ENCODE measurements at places on chromosomes 16 and 17. TPM values are rescaled to one million over a fixed set of nuclear protein-coding genes. Genes with fewer than 3 reads are reported as not detected.

DNA sequence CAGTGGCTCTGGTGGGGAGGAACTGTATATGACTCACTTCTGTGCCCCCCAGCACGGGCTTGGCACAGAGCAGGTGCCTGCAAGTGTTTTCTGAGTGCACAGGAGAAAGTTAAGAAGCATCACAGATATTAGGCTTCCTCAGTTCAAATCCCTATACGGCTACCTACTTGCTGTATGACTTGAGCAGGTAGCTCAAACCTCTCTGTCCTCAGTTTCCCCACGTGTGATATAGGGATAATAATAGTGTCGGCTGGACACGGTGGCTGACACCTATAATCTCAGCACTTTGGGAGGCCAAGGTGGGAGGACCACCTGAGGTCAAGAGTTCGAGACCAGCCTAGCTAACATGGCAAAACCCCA lies 95.7 kb downstream of the C16orf78 start:
- H3K27ac ChIP-seq: no peak overlapping the region
- DNase-seq: no peak
- no peaks in the 10 kb centered on the region for H3K36me3 ChIP-seq
- no peaks in the 10 kb centered on the region for H3K27me3 ChIP-seq
- H3K4me3 ChIP-seq: no peak overlapping the region
- peaks cover 7% of the 10 kb centered on the region for H3K4me1 ChIP-seq

GRCh38 chr17:17929655-17930380 lies 42.4 kb downstream of the TOM1L2 start:
- H3K4me1 ChIP-seq: peaks cover 4% of the 10 kb centered on the region
- H3K27ac ChIP-seq: no peak overlapping the region
- no peaks in the 10 kb centered on the region for H3K27me3 ChIP-seq
- DNase-seq: no peak
- no peak overlapping the region for H3K4me3 ChIP-seq

The KREMEN2 gene
- total RNA-seq: not detected

DNA sequence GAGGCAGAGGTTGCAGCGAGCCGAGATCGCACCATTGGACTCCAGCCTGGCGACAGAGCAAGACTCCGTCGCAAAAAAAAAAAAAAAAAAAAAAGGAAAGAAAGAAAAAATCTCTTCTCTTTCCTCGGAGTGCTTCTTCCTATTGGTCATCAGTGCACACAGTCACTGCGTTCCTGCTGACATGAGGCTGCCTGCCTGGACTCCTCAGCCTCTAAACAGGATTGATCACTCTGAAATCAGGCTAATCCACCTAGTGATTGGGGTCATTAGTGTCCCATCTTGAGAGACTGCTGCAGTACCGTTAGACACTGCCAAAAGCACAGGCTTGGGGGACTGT lies 30.8 kb downstream of the PLCD3 start:
- peaks cover 82% of the 10 kb centered on the region for H3K36me3 ChIP-seq
- no peaks in the 10 kb centered on the region for H3K27me3 ChIP-seq
- no peaks in the 10 kb centered on the region for H3K4me1 ChIP-seq

GRCh38 chr17:34673516-34673915 lies 94.1 kb downstream of the TMEM132E start:
- no peak for DNase-seq
- H3K27me3 ChIP-seq: no peaks in the 10 kb centered on the region
- no peaks in the 10 kb centered on the region for H3K36me3 ChIP-seq
- no peaks in the 10 kb centered on the region for H3K4me1 ChIP-seq
- H3K4me3 ChIP-seq: no peak overlapping the region
- no peak overlapping the region for H3K27ac ChIP-seq
